ENCODE measurements at places on chromosomes 5 and 9. TPM values are rescaled to one million over a fixed set of nuclear protein-coding genes. Genes with fewer than 3 reads are reported as not detected.

GARIN3 gene
- not detected for total RNA-seq

GRCh38 chr5:117504305-117504704 lies 929.7 kb upstream of the SEMA6A start:
- no peak overlapping the region for H3K4me3 ChIP-seq
- no peaks in the 10 kb centered on the region for H3K4me1 ChIP-seq
- H3K27me3 ChIP-seq = no peaks in the 10 kb centered on the region
- H3K27ac ChIP-seq = no peak overlapping the region

DNA sequence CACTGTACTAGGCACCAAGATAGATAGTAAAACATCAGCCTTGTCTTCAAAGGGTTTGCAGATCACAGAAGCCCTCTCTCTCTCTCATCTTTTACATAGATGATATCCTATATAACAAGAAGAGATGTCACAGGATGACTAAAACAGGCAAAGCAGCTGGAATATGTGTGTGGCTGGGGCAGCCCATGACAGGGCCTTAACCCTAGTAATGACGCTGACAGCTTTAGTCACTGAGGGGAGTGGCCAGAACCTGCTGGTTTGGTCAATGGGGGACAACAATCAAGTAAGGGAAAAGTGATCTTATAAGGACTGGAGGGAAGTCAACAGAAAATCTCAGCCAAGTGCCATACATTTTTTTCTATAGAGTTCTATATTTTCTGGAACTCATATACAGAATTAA lies 41.9 kb upstream of the RIC1 start:
- H3K36me3 ChIP-seq = no peaks in the 10 kb centered on the region
- H3K27me3 ChIP-seq = no peaks in the 10 kb centered on the region
- no peak for DNase-seq
- H3K4me1 ChIP-seq = no peaks in the 10 kb centered on the region
- no peak overlapping the region for H3K4me3 ChIP-seq

- H3K4me3 ChIP-seq = no peak within 1 kb of the TSS
- H3K4me1 ChIP-seq = no peaks in the 10 kb centered on the region
- H3K27me3 ChIP-seq = no peaks in the 10 kb centered on the region
These were observed at the start of gene LCN10 for GRCh38 chr9:136742591-136743391. Gene LCN10, minus strand, starts transcription at chr9:136742940. Its CDS starts 37 bp downstream, at chr9:136742903.

DNA sequence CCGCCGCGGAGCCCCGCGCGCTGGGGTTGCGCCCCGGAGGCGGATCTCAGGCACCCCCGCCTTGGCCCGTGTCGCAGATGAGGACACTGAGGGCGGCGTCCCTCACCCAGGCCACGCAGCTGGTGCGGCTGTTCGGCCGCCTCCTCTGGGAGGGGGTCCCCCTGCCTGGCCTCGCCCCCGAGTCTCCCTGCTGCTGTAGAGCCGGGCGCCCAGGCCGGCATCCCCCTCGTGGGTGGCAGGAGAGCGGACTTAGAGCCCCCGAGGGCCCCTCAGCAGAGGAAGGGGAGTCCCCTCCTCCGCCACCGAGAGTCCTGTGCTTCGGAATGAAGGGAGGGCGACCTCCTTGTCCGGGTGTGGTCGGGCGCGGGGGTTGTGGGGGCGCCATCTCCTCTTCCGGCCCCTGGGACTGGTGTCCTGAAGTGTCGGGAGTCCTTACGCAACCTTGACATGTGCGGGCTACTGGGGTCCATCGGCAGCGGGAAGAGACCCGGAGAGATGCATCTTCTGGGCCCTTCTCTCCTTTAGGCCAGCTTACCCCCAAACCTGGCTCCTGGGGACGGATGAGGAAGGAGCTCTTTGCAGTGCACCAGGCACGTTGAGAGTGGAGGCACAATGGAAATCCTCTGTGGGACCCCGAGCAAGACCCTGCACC lies 11.7 kb upstream of the EXOSC2 start:
- peaks cover 4% of the 10 kb centered on the region for H3K4me1 ChIP-seq
- peak overlapping the region; percentile 62 for H3K4me3 ChIP-seq
- H3K27me3 ChIP-seq = no peaks in the 10 kb centered on the region
- H3K36me3 ChIP-seq = no peaks in the 10 kb centered on the region

DNA sequence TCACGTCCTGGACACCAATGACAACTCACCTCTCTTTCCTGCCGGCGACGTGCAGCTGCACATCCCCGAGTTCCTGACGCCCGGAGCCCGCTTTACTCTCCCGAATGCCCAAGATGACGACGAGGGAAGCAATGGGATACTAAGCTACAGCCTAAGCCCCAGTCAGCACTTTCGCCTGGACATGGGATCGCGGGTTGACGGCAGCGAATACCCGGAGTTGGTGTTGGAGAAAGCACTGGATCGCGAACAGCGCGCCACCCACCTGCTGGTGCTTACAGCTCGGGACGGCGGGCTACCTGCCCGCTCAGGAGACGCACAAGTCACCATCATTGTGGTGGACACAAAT lies 1.1 kb downstream of the PCDHAC1 start:
- H3K4me3 ChIP-seq = peak overlapping the region; percentile 58
- H3K36me3 ChIP-seq = no peaks in the 10 kb centered on the region
- no peak overlapping the region for H3K27ac ChIP-seq

GRCh38 chr5:143262393-143263174 lies 140.9 kb downstream of the NR3C1 start:
- H3K36me3 ChIP-seq = no peaks in the 10 kb centered on the region
- H3K27ac ChIP-seq = no peak overlapping the region
- H3K4me1 ChIP-seq = no peaks in the 10 kb centered on the region
- H3K27me3 ChIP-seq = no peaks in the 10 kb centered on the region
- DNase-seq = peak; percentile 44
- H3K4me3 ChIP-seq = no peak overlapping the region

DNA sequence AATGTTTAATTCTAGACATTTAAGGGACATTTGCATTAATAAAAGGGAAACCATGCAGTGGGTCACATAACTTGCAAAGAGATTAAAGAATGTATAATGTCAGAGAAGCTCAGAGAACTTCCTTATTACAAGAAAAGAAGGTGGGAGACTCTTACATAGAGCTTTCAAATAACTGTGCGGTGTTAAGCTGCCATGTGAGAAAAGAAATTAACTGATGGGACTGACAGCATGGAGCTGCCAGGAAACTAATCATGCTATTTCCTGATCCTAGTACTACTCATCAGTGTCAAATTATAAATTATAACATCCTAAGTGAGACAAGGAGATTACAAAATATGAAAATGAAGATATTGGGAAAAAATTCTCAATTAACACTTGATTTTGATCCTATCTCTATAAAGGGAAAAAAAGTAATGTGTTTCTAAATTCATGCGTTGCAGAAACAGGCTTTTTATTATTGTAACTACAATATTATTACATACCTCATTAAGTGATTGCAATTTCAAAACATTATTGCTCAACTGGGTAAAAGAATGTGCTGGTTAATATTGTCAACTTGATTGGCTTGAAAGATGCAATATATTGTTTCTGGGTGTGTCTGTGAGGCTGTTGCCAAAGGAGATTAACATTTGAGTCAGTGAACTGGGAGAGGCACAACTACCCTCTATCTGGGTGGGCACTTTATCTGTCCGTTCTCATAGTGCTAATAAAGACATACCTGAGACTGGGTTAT lies 609.5 kb upstream of the NUDT12 start:
- H3K36me3 ChIP-seq = no peaks in the 10 kb centered on the region
- no peak overlapping the region for H3K4me3 ChIP-seq
- no peak for DNase-seq
- no peaks in the 10 kb centered on the region for H3K27me3 ChIP-seq
- H3K27ac ChIP-seq = no peak overlapping the region

DNA sequence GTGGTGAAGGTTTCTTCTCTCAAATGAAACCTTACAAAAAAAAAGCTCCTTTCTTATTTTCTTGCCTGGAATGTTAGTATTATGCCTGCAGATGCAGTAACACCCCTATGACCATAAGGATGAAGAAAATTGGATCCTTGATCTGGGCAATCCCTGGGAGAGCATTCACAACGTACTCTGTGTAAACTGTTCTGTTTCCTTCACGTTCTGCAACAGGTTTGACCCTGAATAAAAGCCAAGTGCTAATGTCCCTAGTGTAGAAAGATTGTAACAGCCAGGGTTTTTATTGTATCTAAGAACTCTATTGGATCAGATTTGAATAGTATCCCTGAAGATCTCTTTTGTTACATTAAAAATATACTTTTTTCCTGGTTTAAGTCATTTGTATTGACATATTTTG lies 1639.6 kb upstream of the ACO1 start:
- no peaks in the 10 kb centered on the region for H3K4me1 ChIP-seq
- H3K27ac ChIP-seq = no peak overlapping the region
- H3K27me3 ChIP-seq = no peaks in the 10 kb centered on the region
